Naive thymus-derived CD4-positive, alpha-beta T cell (primary cell): ENCODE measurements at places on chromosomes 2 and 18.

GRCh38 chr2:219628986-219629901 lies 1.8 kb downstream of the SLC4A3 start:
- DNase-seq, result no peak

- no peak for DNase-seq
These were observed 166.5 kb downstream of the MTX2 start for GRCh38 chr2:176435729-176436128.

- DNase-seq, result no peak
These were observed 52.8 kb downstream of the EDAR start for GRCh38 chr2:108936076-108936864.

- DNase-seq, result no peak
These were observed 3.2 kb downstream of the PIGN start for GRCh38 chr18:62183578-62184195.

GRCh38 chr2:46163098-46163430 lies 134.1 kb upstream of the EPAS1 start:
- no peak for DNase-seq

- no peak for DNase-seq
These were observed 31.5 kb upstream of the REG3A start for GRCh38 chr2:79191081-79191480.

DNA sequence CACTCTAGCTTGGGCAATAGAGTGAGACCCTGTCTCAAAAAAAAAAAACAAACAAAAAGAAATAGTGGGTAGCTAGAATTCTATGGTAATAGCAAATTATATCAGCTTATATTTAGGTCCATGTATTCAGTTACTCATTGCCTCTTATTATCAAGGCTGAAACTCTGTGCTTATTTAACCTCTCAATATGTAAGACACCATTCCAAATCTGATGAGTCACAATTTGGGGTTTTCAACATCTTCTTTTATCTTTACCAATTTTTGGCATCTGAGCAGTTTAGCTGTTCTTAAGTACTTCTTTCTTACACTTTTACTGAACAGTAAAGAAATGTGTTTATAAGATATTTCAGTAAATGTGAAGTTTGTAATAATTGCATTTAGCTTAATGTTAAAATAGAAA lies 69.3 kb downstream of the TTC27 start:
- no peak for DNase-seq
